Posterior cingulate gyrus (tissue), 11 donors: ENCODE measurements at places on chromosomes 2 and 18.

DNA sequence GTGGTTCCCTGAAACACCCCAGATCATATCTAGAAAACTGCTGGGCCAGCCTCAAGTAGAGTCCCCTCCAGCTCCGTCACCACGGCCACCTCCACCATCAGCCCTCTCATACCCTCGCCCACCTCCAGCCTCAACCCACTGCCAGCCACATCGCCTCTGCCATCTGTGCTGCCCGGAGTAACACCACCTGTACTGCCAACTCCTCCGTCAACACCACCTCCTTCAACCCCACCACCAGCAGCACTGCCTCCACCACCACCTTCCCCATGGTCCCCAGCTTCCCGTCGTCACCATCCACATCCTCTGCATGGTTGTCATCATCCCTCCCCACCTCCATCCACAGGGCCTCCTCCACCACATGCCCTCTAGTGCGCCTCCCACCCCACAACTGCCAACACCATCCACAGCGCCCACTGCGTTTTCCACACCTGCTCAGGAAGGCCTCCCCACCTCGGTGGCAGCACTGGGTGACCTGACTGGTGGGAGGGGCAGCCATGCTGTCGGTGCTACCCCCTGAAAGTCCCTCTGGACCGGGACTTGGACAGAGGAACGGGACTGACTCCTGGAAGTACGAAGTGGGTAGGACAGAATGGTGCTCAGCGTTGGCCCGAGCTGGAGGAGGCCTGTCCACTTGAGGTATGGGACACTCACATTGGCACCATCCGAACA lies 1.6 kb downstream of the SNED1 start:
- peak; percentile 77 for DNase-seq

GRCh38 chr18:37430357-37431076 lies 135.1 kb downstream of the CELF4 start:
- no peak for DNase-seq

- no peak for DNase-seq
Observed at GRCh38 chr2:56757884-56758545, 574.2 kb downstream of the CCDC85A start.

DNA sequence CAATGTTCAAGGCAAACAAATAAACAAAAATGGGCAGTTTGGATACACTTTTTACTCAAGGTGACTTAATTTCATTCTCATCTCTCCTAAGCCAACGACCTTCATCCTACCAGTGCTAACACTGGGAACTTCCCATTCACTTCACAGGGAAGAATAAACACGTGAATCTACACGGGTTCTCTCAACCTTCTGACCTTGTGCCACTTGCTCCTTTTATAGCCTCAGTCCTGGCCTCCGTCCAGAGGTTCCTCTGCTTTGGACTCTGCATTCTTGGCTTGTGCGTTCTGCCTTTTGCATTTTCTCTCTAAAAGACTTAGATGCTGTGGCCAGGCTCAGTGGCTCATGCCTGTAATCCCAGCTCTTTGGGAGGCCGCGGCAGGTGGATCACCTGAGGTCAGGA lies 13.8 kb downstream of the ZNF2 start:
- DNase-seq = no peak
